ENCODE measurements at places on chromosomes 11 and 22. TPM values are rescaled to one million over a fixed set of nuclear protein-coding genes. Genes with fewer than 3 reads are reported as not detected.

The HEPACAM gene
- not detected for polyA plus RNA-seq

DNA sequence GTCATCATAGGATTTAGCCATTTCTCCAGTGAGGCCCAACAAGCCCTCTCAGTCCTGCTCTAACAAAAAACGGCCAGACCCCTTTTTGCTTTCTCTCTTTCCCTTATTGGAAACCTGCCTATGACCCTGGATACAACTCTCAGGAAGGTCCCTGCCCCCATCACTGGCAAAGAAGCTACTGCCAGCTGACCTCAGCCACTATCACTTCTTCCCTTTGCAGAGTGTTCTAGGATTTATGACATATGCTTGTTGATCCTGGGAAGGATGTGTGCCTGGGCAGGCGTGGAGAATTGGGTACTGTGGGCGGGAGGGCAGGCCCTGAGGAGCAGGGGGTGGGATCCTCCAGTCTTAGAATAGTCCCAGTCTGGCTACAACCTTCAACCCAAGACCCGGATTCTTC is 7.5 kb downstream of the PGAP2 start:
- DNase-seq, result no peak

DNA sequence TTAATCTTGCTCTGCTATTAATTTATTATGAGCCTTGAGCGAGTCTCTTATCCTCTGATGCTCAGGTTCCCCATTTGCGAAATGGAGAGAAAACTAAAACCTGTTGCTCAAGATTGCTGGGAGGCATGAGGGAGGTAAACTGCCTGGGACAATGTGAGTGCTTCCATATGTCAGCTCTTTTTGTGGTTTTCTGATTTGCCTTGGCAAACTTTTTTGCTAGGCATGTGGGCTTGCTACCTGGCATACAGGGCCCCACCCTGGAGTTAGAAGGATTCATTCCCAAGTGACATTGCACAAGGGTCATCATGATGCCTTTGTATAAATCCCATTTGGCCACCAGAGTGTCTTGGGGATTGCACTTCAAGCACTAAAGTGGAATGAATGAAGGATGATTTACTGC is 22.4 kb downstream of the TSPAN18 start:
- DNase-seq, result no peak

The RIMBP3B gene
- 0.24 TPM for polyA plus RNA-seq

- DNase-seq, result no peak
Measured at GRCh38 chr11:58560842-58561241, 14.8 kb downstream of the LPXN start.

- no peak for DNase-seq
Measured at GRCh38 chr11:64606796-64607380, 15.9 kb downstream of the SLC22A12 start.

The ANO3 gene
- polyA plus RNA-seq, result not detected

DNA sequence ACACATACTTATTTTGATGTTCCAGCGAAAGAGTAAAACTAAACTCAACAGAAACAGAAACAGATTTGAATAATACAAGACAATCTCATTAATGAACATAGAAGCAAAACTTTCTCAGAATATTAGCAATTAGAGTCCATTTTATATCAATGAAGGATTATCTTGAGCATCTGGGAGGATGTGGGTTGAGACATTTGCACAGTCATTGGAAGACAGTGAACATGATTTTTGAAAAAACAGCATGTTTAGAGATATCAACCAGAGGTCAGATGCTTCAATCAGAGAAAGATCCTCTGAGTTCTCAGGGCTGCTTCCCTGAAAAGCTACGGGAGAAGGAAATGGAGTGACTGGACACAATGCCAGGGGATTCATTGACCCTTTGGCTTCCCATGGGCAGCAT is 35.9 kb upstream of the VPREB1 start:
- no peak for DNase-seq

The HOATZ gene
- polyA plus RNA-seq, result not detected

The ASPHD2 gene
- polyA plus RNA-seq, result 0.92 TPM

GRCh38 chr11:32920570-32920969 is 28.0 kb downstream of the QSER1 start:
- DNase-seq, result no peak

The GUCY1A2 gene
- polyA plus RNA-seq, result 0.12 TPM

The DBX1 gene
- polyA plus RNA-seq, result not detected

- no peak for DNase-seq
Measured at GRCh38 chr11:69775163-69775755, at the start of gene FGF4. TSS of gene FGF4 (minus strand) at chr11:69775341. CDS start at chr11:69775084, 257 bp downstream.

GRCh38 chr11:11171854-11172253 is 181.2 kb downstream of the CSNK2A3 start:
- no peak for DNase-seq

DNA sequence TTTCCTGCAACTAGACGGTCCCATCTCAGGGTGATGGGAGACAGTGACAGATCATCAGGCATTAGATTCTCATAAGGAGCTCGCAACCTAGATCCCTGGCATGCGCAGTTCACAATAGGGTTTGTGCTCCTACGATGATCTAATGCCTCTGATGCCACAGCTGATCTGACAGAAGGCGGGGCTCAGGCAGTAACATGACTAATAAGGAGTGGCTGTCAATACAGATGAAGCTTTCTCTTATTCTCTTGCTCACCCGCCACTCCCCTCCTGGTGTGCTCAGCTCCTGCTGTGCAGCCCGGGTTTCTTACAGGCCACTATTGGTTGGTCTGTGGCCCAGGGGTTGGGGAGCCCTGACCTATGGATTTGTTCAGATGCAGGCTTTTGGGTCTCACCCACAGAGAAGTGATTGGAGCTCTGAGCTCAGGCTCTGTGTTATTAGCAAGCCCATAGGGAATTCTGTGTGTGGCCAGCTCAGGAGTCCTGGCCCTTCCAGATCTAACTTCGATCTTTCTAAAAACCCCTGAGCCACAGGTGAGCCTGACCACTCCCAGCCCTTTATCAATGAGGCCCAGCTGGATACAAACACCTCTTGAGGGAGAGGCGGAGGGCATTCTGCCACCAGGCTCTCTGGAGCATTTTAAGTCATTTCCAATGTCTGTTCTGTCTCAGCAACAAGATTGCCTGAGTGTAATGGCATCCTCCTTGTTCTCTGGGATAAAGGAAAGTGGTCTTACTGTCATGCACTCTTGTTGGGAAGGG is 351.8 kb downstream of the BUD13 start:
- DNase-seq, result peak; percentile 16

The PNPLA5 gene
- not detected for polyA plus RNA-seq

The CNTF gene
- polyA plus RNA-seq, result 1.3 TPM

DNA sequence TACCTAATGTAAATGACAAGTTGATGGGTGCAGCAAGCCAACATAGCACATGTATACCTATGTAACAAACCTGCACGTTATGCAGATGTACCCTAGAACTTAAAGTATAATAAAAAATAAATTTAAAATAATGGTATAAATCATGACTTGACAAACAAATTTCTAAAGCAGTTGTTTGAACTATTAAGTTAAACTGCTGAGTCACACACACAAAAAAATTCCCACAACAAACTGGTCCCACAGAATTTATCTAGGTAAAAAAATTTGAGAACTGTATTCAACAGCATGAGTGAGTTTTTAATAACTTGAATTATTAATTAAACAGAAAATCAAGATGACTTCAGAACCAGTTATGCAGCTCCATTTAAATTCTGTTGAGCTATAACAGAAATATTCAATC is 186.0 kb upstream of the SOX6 start:
- DNase-seq, result no peak

GRCh38 chr11:8808226-8808585 is 102.8 kb upstream of the AKIP1 start:
- DNase-seq, result no peak

DNA sequence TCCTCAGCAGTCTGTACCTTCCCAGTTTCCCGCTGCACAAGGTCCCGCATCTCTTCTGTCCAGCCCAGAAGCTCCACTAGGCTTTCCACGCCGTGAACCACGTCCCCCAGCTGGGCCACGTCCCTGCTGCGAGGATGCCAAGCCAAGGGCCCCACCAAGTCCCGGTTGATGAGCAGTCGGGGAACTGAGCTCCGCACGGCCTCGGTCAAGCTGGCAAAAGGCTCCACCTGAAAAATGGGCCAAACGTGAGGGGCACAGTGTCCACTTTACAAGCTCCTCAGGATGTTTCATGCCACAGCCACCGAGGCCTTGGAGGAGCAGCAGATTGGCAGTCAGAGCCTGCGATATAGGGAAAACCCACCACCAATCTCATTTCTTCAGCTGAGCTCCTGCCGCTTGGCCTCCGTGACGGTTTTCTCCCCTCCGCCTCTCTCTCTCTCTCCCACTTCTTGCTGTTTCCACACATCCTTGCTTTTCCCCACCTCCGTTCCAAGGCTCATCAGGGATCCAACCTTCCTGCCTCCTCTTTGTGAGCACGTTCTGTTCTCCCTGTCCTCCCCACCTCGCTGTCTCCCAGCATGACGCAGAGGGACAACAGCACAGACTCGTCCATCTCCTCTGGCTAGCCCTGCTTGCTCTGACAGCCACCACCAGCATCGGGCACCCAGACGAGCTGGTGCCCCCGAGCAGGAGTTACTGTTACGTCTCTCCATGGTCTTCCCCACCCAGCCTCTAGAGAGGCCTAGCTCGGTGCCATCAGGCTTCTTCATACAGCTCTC is 11.5 kb downstream of the RIC8A start:
- no peak for DNase-seq

GRCh38 chr22:25688627-25689026 is 53.4 kb upstream of the MYO18B start:
- no peak for DNase-seq

- DNase-seq, result no peak
Measured at GRCh38 chr11:108768964-108769363, 104.1 kb downstream of the DDX10 start.

The PRSS23 gene
- 247 TPM for polyA plus RNA-seq

The BCO2 gene
- 0.79 TPM for polyA plus RNA-seq

DNA sequence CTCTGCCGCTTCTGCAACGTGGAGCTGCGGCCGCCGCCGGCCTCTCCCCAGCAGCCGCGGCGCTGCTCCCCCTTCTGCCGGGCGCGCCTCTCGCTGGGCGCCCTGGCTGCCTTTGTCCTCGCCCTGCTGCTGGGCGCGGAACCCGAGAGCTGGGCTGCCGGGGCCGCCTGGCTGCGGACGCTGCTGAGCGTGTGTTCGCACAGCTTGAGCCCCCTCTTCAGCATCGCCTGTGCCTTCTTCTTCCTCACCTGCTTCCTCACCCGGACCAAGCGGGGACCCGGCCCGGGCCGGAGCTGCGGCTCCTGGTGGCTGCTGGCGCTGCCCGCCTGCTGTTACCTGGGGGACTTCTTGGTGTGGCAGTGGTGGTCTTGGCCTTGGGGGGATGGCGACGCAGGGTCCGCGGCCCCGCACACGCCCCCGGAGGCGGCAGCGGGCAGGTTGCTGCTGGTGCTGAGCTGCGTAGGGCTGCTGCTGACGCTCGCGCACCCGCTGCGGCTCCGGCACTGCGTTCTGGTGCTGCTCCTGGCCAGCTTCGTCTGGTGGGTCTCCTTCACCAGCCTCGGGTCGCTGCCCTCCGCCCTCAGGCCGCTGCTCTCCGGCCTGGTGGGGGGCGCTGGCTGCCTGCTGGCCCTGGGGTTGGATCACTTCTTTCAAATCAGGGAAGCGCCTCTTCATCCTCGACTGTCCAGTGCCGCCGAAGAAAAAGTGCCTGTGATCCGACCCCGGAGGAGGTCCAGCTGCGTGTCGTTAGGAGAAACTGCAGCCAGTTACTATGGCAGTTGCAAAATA is 816 bp downstream of the PDE3B start:
- peak; percentile 28 for DNase-seq

DNA sequence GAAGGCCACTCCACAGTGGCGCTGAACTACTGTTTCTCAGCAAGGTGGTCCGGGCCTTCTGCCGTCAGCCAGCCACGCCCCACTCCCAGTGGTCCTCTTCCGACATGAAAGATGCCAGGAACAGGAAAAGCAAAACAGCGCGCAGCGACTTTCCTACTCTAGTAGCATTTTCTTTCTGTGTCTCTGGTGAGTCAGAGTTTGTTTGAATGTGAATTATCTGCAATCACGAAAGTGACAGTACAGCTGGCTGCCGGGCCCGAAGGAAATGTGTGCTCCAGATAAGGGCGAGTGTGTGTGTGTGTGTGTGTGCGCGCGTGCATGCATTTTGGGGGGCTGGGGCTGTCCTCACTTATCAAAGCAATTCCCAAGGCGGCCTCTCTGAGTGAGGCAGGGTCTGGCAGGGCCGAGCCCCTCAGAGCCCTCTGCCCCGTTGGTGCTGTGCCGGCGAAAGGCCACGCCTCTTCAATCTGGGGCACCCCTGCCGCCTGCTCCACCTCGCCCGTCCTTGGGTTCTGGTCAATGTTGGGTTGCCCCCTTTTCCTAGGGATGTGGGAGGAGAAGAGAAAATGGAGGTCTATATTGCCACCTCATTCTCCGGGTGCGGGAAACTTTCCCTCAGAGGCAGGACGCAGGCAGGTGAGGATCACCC is 288.5 kb downstream of the KIRREL3 start:
- DNase-seq, result no peak

- DNase-seq, result no peak
Measured at GRCh38 chr11:95647871-95648270, 141.7 kb downstream of the FAM76B start.

GRCh38 chr11:10436224-10436623 is 18.8 kb upstream of the AMPD3 start:
- DNase-seq, result no peak

DNA sequence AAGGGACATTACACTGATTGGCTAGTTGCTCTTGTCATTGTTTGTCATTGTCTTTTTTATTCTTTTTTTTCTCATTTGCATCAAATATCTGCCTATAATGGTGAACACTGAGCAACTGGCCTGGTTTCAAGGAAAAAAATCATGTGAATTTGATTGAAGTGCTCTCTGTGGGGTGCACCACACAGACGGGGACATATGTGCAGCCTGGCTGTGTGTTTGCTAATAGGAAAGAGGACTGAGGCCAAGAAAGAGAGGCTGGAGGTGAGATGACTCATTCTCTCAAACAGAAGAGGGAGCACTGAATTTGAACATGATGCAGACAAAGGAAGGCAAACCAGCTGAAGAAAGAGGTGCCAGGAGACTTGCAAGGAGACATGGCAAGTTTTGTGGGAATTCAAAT is 684.9 kb upstream of the CCDC90B start:
- DNase-seq, result no peak

- no peak for DNase-seq
Measured at GRCh38 chr22:19981961-19982920, 34.4 kb downstream of the ARVCF start.

The CNGA4 gene
- polyA plus RNA-seq, result 0.10 TPM

DNA sequence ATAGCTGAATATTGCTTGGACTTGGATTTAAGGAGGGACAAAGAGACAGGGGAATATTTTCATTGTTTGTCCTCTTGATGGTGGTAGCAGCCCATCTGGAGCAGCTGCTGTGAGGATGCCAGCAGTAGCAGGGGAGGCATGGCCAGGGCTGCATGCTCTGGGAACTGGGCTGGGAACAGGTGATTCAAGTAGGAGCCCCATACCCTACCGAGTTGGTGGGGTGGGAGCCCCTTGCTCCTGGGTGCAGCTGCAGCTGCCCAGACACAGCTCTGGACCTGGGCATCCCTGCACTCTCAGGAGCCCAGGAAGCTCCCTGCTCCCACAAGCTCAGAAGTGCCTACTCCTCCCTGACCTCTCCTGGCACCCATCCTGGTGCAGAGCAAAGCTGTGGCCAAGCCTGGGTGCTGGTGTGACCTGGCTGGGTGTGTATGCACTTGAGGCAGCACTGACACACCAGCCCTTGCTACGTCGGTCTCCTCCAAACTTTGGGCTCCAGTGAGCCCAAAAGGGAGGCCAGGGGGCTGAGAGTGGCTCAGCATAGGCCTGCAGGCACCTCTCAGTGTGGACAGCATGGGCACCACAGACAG is 341.8 kb upstream of the CCDC179 start:
- DNase-seq, result no peak

Data from A549 (cell line).